Fibroblast of the aortic adventitia (primary cell): ENCODE measurements at places on chromosomes 11 and 22. TPM values are rescaled to one million over a fixed set of nuclear protein-coding genes. Genes with fewer than 3 reads are reported as not detected.

DBX1 gene
- not detected in 2 replicates for total RNA-seq

DNA sequence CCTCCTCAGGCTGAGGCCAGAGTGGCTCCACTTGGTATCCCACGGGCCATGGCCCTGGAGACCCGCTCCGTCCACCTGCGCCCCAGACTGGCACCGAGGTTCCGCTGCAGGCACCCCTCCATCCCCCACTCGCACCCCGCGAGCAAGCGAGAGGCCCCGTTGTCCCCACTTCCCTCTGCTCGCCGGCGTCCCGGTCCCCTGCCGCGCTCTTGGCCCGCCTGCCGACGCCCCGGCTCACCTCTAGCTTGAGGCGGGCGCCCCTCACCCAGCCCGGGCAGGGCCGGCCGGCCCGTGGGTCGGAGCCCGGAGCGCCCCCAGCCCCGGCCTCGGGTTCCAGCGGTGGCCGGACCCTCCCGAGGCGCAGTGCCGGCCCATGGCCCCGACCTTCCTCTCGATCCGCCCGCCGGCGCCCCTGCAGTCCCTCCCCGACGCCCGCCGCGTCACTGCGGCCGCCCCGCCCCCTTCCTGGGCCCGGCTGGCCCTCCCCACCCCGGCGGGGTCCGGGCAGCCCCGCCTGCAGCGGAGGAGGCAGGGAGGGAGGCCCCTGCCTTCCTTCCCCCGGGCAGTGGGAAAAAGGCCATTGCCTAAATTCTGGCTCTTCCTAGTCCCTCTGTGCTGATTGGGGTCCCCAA, at the start of gene PITPNM1:
Gene PITPNM1 (minus strand): TSS at position 414 of the 632 bp plus-strand sequence. CDS start 1,183 bp downstream, outside the sequence.
- DNase-seq = peak; percentile 25

DDTL gene
- 0.81 and 1.8 TPM in 2 replicates for total RNA-seq

IL10RA gene
- total RNA-seq = not detected in 2 replicates

PHRF1 gene
- 27.6 and 37.5 TPM in 2 replicates for total RNA-seq

DNA sequence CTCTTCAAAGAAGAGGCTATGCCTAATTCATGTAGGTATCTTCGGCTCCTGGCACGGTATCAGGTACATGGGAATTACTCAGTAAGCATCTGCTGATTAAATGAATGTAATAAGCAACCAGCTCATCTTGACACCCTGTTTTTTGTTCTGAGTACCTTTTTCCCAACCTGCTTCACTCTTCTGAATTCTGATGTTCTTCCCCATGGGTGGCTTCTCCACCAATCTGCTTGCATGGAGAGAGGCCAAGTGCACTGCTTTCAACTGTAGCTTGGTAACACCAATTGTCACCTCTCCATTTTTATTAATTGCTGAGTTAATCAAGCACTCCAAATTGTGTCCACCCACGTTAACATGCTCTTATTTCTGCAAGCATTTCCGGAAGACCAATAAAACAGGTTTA, 40.5 kb downstream of the LARGE1 start:
- DNase-seq = no peak

DNA sequence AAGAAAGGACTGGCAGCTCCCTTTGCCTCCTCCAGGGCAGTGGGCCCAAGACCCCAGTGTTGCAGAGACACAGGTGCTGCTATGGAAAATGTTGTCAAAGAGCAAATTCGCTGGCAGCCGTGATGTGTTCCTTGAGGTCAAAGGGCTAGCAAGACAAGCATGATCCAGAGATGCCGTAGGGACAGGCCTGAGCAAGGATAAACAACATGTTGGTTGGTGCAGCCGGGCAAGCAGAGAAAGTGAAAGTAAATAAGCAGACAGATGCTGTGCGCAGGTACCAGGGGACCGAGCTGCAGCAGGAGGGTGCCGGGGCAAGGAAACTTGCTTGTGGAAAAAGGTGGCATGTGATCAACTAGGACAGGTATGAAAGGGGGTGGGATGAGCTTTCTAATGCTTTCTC, 125.5 kb upstream of the NECTIN1 start:
- DNase-seq = no peak

DNA sequence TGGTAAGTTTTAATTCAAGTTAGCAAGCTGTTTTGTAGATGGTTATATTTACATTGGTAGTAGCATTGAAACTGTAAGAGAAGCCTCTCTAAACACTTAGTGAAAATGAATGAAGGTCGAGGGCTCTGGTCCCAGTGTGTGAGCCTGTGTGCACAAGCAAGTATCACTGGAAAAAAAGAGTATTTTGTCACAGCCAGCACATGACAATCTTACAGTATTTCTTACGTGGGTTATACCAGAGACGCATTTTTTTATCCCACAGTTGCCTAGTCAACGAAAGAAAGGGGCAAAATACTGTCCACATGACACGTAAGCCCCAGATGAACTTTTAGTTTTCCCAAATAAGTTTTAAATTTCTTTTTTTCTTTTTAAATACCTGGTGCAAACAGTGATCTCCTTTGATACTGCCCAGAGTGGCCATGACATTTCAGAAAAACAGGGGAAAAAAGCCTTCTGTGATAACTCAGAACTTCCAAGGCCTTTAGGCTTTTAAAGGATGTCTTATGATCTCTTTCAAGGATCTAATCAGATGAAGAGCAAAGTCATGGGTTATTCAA, 23.5 kb downstream of the RAB38 start:
- DNase-seq = no peak

CRACR2B gene
- 1.3 and 1.8 TPM in 2 replicates for total RNA-seq

GRCh38 chr11:125175896-125176575, 11.5 kb downstream of the PKNOX2 start:
- DNase-seq = no peak

DNA sequence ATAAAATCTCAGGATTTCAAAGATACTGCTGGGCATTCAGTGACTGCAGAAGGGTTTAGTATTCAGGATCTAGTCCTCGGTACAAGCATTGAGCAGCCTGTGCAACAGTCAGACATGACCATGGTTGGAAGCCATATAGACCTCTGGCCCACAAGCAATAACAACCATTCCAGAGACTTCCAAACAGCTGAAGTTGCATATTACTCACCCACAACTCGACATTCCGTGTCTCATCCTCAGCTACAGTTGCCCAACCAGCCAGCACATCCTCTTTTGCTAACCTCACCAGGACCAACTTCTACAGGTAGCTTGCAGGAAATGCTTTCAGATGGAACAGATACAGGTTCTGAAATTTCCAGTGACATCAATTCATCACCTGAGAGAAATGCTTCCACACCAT, 156.8 kb downstream of the C11orf91 start:
- DNase-seq = no peak

DNA sequence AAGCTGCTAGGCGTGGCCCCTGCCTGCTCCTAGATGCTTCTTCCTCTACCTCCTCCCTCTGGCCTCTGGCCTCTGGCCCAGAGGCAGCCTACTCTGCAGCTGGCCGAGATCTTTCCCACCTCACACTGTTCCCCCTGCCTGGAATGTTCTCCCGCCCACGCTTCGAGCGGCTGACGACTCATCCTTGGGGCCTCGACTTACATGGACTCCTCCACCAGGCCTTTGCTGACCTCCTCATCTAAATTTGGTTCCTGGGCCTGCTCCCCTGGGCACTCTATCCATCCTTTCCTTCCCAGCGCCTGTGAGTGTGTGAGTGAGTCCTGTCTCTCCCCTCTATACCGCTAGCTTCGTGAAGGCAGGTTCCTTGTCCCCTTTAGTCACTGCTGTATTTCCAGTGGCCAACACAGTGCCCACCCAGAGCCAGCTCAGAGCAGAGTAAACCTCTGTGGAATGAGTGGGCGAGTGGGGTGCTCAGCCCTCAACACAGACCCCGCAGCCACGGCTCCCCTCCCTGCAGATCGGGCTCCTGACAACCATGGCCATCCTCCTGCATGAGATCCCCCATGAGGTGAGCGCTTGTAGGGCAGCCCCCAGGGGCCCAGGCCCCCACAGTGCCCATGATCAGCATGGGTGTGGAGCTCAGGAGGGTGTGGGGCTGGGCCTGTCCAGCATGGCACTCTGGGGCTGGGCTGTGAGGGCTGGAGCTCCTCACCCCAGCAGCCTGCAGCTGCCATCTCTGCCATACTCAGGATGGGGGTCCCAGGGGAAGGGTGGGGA, 5.7 kb downstream of the SLC39A13 start:
- DNase-seq = peak; percentile 66

TEX54 gene
- 0.54 TPM in 1 of 2 replicates, not detected in the other for total RNA-seq

- DNase-seq = no peak
Measured at GRCh38 chr22:19871845-19872778, 17.4 kb upstream of the GNB1L start.

APOL1 gene
- total RNA-seq = 10.3 and 29.4 TPM in 2 replicates

DNA sequence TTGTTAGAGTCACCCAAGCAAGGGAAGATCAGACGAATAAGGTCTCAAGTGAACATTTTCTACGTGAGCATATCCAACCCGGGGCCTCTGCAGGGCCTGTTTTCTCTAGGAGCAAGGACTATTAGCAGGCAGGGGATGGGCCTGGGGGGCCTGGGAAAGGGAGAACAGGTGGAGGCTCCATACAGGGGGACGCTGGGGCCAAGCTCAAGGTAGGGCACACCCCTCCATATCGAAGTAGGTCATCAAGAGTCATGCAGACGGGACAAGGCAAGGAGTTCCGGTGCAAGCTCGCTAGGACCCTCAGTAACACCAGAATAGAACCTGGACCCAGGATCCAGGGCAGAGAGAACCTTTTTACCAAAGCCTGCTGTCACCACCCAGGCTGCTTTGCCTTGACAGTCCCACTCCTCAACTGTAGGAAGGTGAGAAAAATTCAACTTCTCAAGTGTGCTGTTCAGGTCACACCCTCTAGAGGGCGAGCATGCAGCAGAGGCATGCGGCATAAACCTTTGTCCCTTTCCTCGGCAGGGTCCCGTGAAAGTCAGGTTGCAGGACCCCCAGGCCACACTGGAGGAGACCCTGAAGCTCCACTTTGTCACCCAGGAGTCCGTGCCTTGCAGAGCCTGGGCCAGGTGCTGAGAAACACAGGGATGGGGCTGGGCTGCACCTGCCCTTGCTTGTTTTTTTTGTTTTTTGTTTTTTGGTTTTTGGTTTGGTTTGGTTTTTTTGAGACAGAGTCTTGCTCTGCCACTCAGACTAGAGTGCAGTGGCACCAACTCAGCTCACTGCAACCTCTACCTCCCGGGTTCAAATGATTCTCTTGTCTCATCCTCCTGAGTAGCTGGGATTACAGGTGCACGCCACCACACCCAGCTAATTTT, 8.6 kb upstream of the APOBEC3B start:
- DNase-seq = peak; percentile 31

GRCh38 chr11:1654388-1655167, 25.0 kb downstream of the KRTAP5-5 start:
- DNase-seq = no peak

TBX1 gene
- total RNA-seq = 2.8 TPM in 1 of 2 replicates, not detected in the other

PLEKHB1 gene
- 1.1 and 1.9 TPM in 2 replicates for total RNA-seq

- peak; percentile 31 for DNase-seq
Measured at GRCh38 chr11:104967534-104968354, 630 bp downstream of the CASP4 start.

GRCh38 chr11:69721106-69721505, 17.3 kb upstream of the FGF19 start:
- DNase-seq = no peak

GRCh38 chr22:31895411-31896123, 48.8 kb upstream of the YWHAH start:
- peak; percentile 25 for DNase-seq

OR52H1 gene
- 0.41 and 0.81 TPM in 2 replicates for total RNA-seq

GRCh38 chr11:63621071-63621470, 6.8 kb upstream of the PLAAT3 start:
- DNase-seq = no peak

DNA sequence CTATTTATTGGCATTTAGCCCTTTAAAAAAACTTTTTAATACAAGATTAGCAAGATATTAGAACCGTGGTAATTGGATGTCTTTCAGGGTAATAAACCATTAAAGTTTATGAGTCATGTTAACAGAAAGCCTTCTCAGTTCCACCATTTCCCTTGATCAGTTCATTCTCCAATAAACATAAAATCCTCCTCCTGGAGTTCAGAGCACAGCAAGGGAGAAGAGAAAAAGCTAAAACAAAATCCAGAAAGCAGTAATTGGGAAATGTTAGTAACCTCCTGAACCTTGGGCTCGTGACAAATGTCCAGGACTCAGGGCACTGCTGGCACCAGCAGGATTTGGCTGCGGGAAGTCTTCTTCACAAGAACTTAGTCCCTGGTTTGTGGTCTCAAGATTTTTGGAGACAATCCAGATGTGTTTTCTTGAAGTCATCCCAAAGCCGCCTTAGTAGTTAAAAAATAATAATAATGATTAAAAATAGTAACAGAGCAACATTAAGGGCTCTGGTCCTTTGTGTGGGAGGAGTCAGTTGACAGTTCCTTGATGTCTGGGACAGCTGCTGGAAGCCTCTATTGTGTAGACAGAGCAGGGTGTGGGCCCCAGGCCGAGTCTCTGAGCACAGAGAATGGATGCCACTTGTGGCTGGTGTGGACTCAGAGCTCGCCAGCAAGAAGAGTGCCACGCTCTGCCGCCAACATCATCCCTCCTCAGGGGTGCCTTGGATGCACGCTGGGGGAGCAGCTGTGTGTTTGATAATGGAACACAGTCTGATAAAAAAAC, 43.4 kb upstream of the PITPNB start:
- no peak for DNase-seq

- no peak for DNase-seq
Measured at GRCh38 chr11:97229936-97230335, 840.1 kb downstream of the JRKL start.

ACR gene
- total RNA-seq = not detected in 2 replicates

GRCh38 chr11:94732617-94733281, 35.4 kb upstream of the AMOTL1 start:
- peak; percentile 39 for DNase-seq

DNA sequence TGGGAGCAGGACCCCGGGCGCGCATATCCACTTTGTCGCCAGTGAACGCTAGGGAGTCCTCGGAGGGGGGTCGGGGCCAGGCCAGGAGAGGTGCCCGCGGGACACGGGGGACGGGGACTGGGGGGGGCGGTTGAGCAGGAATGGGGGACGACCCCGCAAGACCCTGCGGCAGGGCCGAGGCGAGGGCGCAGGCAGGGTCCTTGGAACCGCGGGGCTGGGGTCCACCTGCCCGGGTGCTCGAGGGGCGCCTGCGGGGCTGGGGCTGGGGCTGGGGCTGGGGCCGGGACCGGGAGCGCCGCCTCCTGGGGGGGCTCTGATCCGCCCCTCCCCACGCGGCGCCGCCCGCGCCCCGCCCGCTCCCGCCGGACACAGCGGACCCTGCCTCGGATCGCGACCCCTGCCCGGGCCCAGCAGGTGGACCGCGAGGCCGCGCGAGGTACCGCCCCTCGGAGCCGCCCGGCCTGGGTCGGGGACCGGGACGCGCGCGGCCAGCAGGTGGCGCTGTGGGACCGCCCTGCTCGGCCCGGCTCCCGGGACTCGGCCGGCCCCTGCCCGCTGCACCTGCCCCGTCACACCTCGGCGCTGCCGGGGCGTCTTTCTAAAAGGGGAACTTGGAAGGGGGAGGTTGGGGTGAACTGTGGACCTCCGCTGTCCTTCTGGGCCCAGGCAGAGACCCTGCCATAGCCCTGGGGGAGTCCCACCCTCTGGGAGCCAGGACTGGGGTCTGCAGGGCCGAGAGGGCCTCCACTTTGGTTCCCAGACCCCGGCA, 11.0 kb downstream of the CRELD2 start:
- DNase-seq = peak; percentile 21

GRCh38 chr11:19772480-19772879, 59.8 kb downstream of the NAV2 start:
- DNase-seq = no peak

- no peak for DNase-seq
Measured at GRCh38 chr11:1397146-1397861, 7.6 kb downstream of the BRSK2 start.

SLC35C1 gene
- total RNA-seq = 2.7 and 6.2 TPM in 2 replicates

GPR83 gene
- not detected in 2 replicates for total RNA-seq
